ENCODE measurements at places on chromosomes 6 and 20.

DNA sequence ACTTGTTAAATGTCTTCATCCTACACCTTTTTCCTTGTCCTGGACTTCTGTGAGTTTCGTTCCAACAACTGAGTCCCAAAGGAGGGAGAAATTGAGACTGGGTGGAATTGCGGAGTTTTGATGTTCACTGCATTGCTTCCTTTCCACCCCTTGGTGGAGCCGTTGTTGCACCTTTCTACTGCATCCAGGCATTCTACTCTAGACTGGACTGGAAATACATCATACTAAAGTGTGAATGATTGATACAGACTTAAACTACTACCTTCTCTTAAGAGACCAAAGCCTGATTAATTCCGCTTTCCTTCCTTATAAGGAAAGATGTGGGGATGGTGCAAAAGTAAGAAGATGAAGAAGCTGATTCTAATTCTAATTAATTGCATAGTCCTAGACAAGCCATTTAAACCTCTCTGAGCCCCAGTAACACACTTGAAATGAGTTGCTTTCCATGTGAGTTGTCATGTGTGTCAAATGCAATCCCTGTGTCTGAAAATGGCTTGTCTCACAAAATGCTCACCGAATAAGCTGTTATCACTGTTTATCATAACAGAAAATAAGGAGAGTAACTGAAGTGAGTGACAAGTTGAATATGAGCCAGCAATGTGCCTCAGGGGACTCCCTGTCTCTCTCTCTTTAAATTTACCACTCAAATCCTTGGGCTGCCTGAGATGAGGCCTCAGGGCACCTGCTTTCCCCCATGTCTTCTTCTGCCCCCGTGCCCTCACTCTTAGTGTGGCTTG is 338.3 kb upstream of the CHD6 start:
- DNase-seq = no peak

- DNase-seq = no peak
Measured at GRCh38 chr20:1901704-1902103, 6.5 kb downstream of the SIRPA start.

GRCh38 chr6:83978324-83978734 is 55.2 kb upstream of the MRAP2 start:
- DNase-seq = no peak

DNA sequence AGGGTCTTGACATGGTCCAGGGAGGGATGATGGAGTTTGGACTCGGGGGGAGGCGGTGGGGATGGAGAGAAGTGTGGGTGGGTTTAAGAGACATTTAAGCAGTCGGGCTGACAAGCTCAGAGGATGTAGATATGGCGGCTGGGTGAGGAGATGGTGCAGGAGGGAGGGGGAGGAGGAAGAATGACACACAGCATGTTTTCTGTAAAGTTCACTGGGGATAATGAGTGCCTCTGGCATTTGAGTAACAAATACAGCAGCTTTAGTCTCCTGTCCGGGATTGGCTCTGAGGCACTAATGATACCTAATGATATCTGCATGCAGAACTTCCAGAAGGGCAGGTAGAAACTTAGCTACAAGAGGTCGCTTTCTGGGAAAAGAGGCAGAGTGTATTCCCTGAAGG is 107.8 kb downstream of the DHX35 start:
- no peak for DNase-seq

GRCh38 chr20:34859826-34860545 is 12.7 kb downstream of the GGT7 start:
- no peak for DNase-seq

DNA sequence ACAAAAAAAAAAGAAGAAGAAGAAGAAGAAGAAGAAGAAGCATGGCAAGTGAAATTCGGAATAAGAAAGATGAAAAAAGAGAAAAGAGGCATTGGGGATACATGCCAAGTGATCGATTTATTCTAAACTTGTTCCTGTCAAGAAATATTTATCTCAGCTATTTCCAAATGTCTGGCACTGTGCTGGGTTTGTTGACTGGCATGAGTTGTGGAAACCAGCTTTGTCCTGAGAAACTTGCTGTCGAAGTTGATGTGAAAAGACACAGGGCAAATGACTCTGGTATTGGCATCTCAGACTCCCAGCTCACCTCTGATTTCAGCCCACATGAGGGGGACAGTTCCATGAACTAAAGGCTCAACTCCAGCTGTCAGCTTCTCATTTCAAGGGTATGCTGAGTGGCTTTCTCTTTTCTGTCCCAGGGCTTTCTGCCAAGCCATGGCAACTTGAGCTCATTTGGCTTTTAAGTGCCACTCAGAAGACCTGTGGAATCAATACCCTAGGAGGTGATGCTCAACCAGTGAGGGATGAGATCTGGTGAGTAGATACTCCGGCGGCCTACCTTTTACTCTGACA is 253.3 kb upstream of the JAG1 start:
- no peak for DNase-seq

DNA sequence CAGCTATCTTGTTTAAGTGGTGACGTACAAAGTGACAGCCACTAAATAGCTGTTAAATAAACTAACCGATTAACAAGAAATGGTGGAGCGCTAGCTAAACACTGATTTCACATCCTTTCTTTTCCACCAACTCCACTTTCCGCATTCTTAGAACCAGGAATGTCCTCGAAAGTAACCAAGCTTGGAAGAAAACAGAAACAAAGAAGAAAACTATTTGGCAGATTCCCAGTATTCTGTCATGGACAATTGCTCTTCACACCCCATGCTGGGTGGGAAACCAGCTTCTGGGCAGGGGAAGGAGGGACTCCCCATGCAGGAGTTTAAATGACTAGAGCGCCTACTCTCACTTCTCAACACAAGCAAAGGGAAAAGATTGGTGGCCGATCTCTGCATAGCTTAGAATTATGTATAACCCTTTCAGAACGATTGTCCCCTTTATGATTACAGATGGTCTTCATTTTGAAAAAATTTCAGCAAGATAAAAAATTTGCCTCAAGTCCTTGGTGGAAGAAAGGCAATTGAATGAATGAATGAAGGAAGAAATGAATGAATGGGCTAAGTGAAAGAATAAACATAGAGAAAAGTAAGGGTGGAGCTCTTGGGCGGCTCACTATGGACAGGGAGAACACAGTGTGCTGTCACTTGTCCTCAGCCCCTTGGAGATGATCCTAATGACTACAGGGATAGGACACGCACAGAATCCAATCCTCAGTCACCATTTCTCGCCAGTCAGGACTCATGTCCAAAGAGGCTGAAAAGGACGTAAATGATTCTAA is 148.7 kb upstream of the NEDD9 start:
- DNase-seq = no peak

GRCh38 chr6:30019819-30020218 is 41.2 kb upstream of the POLR1H start:
- DNase-seq = no peak

GRCh38 chr20:32019563-32020463 is 9.6 kb downstream of the CCM2L start:
- DNase-seq = no peak

GRCh38 chr6:160355001-160355400 is 6.8 kb downstream of the SLC22A3 start:
- no peak for DNase-seq

DNA sequence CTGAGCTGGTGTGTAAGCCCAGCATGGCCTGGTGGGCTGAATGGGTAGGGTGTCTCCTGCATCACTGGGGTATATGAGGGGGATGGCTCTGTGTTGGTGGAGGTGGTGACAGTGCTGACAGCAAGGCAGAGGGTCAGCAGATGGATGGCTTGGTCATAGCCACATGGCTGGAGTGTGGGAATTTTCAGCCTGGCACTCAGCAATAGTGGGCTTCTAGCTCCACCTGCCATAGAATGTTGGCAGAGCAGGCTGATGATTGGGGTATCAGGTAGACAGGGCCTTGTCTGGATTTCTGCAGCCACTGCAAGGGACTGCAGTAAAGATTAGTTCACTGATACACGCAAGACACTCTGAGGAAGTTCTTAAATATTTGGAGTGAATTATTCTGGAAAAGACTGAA is 137.5 kb upstream of the BACH2 start:
- DNase-seq = no peak

- no peak for DNase-seq
Measured at GRCh38 chr6:144585217-144585814, 300.2 kb downstream of the UTRN start.

GRCh38 chr6:166910601-166911000 is 45.7 kb downstream of the RNASET2 start:
- DNase-seq = no peak

GRCh38 chr6:37783025-37783855 is 36.3 kb upstream of the ZFAND3 start:
- no peak for DNase-seq

DNA sequence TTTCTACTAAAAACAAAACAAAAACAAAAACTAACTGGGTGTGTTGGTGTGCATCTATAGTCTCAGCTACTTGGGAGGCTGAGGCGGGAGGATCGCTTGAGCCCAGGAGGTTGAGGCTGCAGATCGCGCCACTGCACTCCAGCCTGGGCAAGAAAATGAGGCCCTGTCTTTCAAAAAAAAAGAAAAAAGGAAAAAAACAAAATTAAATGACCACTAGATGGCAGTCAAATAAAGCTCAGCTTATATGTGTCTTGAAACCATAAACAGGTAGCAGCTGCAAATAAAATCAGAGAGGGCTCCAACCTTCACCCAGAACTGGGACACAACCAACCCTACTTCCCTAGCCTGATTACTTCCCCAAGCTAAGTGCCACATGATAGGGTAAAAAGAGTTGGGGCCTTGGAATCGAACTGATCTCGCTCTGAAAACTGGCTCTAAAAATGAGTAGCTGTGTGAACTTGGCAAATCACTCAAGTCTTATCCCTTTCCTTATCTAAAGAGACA is 67.1 kb upstream of the ADGRF4 start:
- no peak for DNase-seq

DNA sequence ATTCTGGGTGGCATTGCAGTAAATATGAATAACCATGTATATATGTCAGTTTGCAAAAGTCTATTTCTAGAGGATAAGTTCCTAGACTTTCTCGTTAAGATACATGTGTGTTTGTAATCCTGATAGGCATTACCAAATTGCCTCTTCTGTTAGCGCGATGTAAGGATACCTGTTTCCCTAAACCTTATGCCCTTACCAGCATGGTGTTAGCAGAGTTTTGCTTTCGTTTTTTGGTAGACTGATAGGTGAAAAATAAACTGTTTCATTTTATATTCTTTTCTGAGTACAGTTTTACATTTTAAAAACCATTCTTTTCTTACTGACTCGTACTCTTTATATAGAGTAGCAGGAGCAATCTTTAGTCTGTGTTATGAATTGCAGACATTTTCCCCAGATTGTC is 32.3 kb downstream of the SNX9 start:
- no peak for DNase-seq

DNA sequence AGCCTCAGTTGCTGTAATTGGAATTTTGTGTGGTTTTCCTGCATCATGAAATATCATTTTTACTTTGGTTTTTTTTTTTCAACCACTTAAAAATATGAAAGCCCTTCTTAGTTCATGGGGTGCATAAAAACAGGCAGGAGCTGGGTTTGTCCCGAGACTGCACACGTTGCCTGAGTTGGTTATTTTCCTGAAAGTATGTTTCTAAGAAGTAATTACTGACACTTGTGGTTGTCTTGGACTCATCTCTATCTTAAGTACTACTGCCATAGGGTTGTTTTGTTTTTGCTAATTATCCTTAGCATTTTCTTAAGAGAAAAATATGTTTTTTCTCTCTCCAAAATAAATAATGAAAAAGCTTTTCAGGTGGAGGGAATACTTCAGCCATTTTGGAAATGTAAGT is 40.1 kb downstream of the FAM120B start:
- DNase-seq = no peak

DNA sequence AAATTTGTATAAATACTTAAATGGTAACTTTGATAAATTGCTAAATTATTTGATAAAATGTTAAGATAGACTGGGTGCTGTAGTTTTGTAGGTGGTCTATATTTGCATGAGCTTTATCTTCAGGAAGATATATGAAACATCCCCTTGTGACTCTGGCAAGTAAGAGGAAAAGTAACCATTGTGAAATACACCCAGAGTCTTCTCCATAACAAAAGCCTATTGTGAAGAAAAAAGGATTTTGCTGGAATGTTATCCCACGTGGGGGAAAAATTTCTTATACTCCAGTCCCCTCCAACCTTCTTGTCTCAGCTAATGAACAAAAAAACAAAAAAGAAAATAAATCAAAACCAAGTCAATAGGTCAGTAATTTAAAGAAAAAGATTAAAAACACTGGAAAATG is 600.7 kb downstream of the HDGFL1 start:
- DNase-seq = no peak

- DNase-seq = no peak
Measured at GRCh38 chr6:19692506-19693298, 144.5 kb upstream of the ID4 start.

DNA sequence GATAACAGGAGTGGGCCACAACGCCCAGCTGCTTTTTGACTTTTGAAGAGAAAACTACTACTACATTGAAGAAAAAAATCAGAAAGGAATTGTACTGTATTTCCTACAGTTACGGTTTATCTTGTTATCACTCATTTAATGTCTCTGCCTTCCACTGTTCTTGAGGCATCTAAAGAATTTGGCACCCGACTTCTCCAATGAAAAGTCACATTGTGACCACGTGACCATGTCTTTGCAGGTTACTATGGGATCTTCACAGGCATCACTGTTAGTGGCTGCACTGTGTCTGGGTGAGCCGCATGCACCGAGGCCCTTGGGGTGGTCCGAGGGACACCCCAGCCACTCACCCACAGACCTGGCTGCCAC is 26.8 kb downstream of the RRBP1 start:
- DNase-seq = no peak

DNA sequence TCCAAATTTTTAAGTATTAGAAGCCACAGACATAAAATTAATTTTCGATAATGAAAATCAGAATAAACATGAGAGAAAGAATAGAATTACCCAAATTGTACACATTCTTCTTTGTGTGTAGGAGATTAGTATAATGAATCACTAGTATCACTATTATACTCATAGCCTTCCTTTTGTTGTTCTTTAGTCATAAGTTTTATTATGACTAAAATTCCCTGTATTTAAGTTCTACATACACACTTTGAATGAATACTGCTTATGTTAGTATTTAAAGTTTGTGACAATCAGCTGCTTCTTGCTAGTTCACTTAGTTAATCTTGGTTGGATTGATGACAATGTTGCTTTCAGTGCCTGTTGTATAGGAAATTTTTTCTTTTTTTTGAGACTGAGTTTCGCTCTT is 72.7 kb downstream of the CCDC170 start:
- no peak for DNase-seq

GRCh38 chr20:50538276-50538675 is 28.1 kb downstream of the PTPN1 start:
- DNase-seq = no peak

GRCh38 chr6:12450467-12450866 is 160.3 kb downstream of the EDN1 start:
- DNase-seq = no peak

- no peak for DNase-seq
Measured at GRCh38 chr20:4848041-4848440, 126.3 kb downstream of the PRND start.

DNA sequence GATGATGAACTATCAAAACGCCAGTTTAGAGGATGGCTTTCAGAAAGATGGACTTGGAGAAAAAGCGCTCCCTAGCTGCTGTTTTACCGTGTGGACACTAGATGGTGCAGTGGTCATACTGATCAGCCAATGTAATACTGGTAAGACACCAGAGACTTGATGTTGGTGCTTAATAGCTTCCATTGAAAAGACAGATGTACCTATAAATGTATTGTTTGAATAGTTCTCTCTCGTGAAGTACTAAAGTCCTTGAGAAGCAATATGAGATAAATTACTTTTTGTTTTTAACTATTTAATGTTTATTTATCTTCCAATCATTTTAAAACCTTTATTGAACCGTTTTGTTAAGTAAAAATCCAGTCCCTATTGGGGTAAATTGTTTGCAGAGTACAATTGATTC is 63.9 kb upstream of the FUCA2 start:
- peak; percentile 54 for DNase-seq

All from activated T-cell treated with anti-CD3 and anti-CD28 coated beads for 24 hours (primary cell).